COLO829 (cell line): ENCODE measurements at places on chromosomes 13 and 19.

DNA sequence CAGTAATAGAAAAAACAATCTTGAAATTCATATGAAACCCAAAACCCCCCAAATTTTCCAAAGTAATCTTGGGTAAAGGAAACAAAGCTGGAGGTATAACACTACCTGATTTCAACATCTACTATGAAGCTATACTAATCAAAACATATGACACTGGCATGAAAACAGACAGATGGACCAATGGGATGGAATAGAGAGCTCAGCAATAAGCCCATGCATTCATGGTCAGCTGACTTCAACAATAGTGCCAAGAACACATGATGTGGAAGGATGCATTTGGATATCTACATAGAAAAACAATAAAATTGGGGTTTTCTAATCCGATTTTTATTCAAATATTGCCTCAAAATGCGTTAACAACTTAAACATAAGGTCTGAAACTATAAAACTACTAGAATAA is 32.2 kb upstream of the ZNF766 start:
- DNase-seq = no peak

GRCh38 chr19:18768046-18768771 is 22.9 kb downstream of the COMP start:
- no peak for DNase-seq

GRCh38 chr19:21934131-21934530 is 76.6 kb downstream of the ZNF208 start:
- no peak for DNase-seq

GRCh38 chr19:4939466-4939865 is 29.4 kb upstream of the KDM4B start:
- DNase-seq = no peak

- DNase-seq = no peak
Measured at GRCh38 chr13:50208826-50209335, 193.6 kb downstream of the KCNRG start.

DNA sequence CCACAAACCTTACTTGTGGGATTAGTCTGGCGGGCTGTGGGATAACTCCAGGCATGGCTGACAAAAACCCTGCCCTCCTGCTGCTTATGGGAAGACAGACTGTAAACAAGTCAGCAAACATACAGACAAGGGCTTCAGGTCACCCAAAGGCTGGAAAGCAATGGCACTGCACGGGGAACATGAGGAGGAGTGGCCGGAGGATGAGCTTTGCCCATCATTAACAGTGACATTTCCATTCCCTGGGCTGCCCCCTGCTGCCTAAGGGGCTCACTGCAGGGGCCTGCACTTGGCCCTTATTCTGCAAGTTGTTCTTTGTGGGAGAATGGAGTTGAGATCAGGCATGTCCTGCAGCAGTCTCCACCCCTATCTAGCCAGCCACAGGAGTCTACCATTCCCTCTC is 91.3 kb downstream of the UQCRFS1 start:
- no peak for DNase-seq

DNA sequence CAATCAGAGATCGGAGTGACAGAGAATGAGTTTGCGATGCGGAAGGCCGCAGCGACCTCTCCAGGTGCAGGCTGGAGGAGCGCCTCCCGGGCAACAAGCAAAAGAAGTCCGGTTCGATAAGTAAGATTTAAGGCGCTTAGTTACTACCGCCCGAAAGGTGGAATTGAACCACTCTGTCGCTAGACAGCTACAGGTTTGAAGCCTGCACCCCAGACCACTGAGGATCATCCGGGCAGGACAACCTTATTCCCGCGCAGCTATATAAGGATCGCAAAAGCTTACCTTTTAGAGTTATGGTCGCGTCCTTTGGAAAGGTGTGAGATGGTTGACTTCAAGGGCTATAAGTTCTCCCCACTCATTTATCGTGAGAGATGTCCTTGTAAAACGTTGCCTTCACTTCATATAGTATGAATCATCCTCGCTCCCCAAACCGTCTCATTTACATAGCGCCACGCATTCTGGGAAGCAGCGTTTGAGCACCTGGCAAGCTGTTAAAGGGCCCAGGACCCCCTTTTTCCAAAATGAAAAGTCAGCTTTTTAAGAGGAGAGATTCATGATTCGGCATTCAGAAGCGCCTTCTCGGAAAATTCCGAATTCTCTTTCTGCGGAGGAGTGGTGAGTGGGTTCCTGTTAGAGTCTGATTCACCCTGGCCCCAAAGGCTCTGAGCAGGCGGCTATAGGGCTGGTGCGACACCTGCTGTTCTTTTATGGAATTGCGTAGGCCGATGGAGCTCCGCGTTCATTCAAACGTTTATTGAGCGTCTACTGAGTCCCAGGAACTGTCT is 10.8 kb downstream of the FOSB start:
- DNase-seq = peak; percentile 92

DNA sequence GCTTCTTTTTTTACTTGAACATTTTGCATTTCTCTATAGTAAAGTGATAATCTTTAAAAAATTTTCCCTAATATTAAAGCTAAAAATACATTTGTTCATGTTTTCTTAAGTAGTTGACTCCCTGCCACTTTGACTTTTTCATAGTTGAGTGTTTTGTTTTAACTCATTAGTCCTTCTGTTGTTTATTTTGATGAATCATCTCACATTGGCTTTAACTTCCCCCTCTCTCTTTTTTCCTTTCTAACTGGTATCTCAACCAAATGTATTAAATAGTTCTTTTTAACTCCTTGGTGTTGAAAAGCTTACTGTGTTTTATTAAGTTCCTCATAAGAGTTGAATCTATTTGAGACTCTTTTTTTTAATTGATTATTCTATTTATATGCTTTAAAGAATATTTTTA is 2.8 kb downstream of the TNFSF13B start:
- no peak for DNase-seq

- no peak for DNase-seq
Measured at GRCh38 chr19:17495639-17496296, 15.7 kb upstream of the PGLS start.

DNA sequence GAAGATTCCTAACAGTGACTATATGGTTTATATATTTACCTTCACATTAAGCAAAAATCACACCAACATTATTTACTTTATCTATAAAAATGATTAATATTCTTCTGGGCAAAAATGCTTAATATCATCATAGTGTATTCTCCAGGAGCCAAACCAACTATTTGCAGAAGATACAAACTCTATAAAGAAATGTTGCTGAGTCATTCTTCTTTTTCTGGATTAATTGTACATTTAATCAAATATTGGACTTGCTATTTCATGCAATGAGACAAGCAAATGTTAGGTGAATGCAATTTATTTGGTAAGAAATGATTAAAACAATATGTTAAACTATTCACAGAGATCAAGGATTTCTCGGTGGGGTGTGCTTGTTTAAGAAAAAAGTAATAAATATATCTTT is 1075.8 kb downstream of the PCDH9 start:
- no peak for DNase-seq

GRCh38 chr19:6738787-6739389 is 592 bp upstream of the TRIP10 start:
- no peak for DNase-seq

DNA sequence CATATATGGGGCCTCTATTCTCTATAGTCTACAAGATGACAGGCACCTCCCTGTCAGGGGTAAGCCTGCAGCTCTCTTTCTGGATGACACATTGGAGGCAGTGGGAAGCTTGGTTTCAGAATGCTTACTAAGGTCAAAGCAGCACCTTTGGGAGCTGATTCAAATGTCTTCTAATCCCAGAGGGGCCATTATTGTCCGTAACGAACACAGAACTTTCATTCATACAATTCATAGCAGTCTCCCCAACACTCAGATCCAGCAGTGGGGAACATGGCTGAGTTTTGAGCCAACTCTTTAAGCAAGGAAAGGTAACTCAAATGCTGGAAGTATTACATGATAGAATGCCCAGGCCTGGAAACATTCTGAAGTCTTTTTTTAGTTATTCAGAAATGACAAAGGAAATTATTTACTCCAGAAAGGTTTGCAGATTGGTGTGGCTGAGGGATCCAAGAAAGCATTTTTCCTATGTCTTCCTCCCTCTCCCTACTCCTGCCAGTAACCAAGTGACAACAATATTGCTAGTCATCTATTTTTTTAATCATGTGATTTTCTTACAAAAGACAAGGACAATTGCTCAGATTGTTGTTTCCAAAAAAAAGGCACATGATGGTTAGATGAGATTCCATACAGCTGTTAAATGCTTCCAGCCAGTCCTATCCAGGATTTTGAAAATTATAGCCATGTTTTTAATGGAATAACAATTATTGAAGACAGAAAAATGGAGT is 118.7 kb downstream of the FOXO1 start:
- peak; percentile 82 for DNase-seq

GRCh38 chr19:791567-792305 is 5.5 kb upstream of the PTBP1 start:
- DNase-seq = no peak

DNA sequence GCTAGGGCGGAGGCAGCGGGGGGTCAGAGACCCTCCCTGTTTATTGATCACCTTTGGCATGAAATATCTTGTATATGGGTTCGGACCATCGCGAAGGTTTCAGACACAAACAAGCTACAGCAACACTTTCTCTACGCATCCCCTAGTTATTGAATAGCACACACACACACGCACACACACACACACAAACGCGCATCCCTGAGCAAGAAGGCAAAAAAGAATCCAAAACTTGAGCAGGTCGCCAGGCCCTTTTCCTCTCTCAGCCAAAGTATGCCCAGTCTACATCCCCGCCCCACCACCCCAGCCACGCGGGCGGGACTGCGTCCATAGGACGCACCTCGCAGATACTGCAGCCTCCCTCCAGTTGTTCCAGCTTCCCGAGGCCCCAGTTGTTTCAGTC is 16.0 kb downstream of the POU4F1 start:
- no peak for DNase-seq

- no peak for DNase-seq
Measured at GRCh38 chr13:99737481-99738245, 233.9 kb downstream of the ZIC5 start.

DNA sequence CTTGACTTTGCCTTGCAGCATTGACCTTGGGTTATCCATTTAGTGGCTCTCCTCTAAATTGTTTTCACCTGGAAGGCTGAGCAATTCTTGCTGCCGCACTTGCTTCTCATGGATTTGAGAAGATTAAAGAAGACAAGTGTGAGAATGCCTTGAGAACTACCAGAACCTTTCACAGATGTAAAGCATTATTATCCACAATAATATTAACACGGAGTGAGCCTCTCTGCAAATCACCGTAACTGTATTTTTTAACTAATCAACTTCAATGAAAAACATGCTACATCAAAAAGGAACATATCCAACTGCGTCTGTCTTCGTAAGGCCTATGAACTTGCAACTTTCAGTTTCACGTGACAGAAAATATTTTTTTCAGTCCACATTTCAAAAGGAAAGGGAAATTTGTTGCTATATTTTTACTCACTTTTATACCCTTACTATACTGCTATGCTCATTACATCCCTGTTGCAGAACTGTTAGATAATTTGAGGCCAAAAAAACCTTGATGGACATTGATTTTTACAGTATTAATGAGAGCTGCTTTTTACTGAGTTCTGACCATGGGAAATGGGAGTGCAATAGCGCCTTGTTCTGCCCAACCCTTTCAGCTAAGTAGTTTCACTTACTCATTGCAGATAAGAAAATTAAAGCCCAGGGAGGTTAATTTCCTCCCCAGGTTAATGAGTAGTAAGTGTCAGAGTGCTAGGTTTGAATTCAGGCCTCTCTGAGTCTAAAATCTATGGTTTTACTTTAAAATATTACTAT is 93.8 kb upstream of the RAP2A start:
- no peak for DNase-seq

GRCh38 chr13:19695829-19696228 is 62.4 kb downstream of the MPHOSPH8 start:
- DNase-seq = no peak

GRCh38 chr13:31223640-31224039 is 23.9 kb downstream of the B3GLCT start:
- DNase-seq = no peak

DNA sequence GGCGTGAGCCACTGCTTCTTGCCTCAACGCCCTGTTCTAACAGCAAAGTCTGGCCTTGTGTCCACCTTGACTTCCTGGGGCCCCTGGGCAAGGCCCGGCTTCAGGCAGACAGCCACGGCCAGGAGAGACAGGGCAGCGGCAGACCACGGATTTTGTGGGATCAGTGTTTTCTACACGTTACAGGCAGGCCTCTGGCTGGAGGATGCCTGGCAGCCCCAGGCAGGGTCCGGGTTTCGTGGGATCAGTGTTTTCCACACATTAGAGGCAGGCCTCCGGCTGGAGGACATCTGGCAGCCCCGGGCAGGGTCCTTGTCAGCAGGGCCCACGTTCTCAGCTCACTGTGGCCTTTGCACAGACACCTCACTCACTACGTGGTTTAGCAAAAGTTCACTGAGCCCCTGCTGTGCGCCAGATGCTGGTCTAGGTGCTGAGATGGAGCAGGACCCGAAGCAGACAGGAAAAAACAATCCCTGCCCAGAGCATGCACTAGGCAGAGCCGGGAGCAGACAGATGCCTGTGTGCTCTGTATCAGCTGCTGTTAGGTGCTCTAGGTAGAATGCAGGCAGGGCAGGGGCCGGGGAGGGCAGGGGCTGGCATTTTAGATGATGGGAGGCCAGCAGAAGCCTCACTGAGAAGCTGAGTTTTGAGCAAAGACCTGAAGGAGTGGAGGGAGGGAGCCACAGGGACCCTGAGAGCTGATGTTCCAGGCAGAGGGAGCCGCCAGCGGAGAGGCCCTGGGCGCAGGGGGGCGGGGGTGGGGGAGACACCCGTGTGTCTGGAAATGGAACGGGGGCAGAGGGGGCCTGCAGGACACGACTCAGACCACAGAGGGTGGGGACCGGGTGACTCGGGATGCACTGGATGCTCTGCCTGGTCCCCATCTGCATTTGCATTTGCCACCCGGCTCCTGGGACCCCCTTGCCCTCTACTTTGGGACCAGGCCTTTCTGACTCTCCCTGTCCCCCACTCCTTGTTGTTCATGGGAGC is 25.0 kb upstream of the NCCRP1 start:
- no peak for DNase-seq

DNA sequence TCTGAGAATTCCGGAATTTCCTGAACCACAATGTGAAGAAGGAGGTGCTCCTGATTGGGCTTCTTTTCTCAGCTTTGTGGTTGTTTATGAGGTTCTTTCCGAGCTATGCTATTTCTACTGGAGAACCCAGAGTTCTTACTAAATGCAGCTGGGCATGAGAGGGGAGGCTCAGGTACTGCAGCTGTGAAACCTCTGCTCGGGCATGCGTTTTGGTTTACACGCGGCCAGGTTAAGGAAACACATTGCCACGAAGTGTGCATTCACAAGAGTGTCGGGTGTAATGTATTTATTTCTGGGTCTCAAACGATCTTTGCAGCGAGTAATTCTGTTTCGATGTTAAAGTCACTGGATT is 661 bp upstream of the MIR17HG start:
- DNase-seq = no peak

DNA sequence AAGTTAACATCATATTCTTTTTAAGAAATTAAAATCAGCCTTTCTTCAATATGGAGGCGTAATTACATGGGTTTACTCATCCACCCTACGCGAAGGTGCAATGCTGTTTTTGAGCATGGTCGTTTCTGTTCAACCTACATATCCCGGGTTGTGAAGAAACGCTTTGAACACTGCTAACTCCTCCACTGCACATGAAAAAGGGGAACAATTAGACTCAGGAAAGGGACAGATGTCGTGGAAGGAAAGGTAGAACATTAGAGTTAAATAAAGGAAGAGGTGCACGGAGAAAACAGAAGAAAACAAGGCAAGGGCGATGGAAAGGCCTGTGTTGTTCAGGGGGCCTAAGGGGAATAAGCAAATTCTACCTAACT is 4.1 kb downstream of the ZIC5 start:
- DNase-seq = no peak
